ENCODE measurements at places on chromosomes 3 and 15.

GRCh38 chr3:125647318-125648014 is 52.2 kb upstream of the OSBPL11 start:
- peak; percentile 87 for DNase-seq

DNA sequence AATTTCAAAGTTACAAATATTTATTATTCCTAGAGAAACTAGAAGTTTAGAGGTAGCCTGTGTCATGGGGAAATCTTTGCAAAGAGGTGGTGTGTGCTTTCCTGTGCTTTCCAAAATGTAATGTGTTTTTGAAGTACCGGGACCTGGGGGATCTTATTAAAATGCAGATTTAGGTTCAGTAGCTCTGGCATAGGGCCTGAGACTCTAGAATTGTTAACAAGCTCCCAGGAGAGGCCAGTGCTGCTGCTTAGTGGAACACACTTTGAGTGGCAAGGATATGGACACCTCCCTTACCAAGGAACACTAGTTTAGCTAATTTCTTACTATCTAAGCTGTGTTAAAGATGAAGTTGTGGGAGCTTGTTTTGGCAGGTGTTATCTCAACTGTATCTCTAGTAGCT is 428.9 kb downstream of the VGLL3 start:
- no peak for DNase-seq

- DNase-seq: no peak
These were observed 27.6 kb downstream of the CHRNA7 start for GRCh38 chr15:32057876-32058425.

DNA sequence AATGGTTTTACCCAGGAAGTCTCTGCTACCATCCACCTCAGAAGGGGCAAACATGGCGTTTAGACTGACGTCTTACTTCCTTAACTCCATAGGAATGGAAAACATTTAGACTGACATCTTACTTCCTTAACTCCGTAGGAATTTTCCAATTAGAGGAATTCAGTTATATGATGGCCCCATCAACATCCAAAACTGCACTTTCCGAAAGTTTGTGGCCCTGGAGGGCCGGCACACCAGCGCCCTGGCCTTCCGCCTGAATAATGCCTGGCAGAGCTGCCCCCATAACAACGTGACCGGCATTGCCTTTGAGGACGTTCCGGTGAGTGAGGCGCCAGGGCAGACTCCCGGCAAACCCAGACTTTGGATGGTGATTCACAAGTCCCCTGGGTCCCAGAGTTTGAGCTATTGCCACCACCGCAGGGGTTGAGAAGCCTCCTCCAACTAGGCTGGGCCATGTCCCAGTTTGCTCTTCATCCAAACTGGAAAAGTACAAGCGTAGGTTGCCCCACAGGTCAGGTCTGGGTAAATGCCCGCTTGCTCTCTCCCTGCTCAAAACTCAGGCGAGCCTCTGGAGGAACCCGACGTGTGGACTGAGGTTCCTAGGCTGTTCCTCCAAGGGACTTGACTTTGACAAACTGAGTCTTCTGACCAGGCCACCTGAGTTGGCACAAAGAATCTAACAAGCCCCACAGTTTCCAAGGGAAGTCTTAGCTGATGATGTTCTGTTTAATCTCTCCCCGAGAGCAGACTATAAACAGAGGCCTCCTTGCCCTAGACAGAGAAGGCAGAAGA is 57.7 kb downstream of the MESD start:
- no peak for DNase-seq

GRCh38 chr15:39511916-39512260 is 69.0 kb upstream of the THBS1 start:
- DNase-seq: no peak

- DNase-seq: no peak
These were observed 410.6 kb upstream of the WNT5A start for GRCh38 chr3:55897573-55898224.

- DNase-seq: no peak
These were observed 511.9 kb downstream of the GBE1 start for GRCh38 chr3:81249540-81250029.

- DNase-seq: no peak
These were observed 36.2 kb upstream of the C3orf38 start for GRCh38 chr3:88113311-88114162.

DNA sequence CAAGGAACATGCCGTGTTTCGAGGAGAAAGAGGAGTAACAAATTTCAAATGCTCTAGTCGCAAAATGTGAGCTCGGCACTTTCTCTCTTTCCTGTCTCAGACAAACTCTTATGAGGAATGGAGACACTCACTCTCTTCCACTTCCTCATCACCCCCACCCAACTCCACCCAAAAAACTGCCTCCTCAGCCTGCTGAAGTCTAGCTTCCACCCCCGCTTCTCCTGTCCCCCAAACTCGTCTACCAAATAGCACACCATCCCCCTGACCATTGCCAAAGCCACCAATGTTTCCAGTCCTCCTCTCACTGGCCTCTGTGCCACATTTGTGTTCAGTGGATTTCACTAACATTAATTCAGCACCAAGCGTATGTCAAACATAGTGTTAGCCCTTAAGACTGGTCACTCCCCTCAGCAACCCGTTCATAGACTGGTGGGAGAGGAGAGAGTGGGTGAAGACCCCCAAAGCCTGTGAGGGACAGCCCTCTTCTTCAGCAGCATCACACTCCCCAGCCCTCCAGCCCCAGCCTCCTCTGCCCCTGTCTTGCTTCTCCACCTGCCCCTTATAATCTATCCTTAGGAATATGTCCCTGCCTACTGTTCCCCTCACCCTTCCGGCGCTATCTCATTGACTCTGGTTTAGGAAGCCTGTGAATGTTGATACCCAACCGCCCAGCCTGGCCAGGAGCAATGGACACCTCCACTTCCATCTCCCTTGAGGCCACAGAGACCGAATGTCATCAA is 77.3 kb downstream of the FAM174B start:
- no peak for DNase-seq

- DNase-seq: no peak
These were observed 39.0 kb downstream of the RGMA start for GRCh38 chr15:93049914-93050578.

DNA sequence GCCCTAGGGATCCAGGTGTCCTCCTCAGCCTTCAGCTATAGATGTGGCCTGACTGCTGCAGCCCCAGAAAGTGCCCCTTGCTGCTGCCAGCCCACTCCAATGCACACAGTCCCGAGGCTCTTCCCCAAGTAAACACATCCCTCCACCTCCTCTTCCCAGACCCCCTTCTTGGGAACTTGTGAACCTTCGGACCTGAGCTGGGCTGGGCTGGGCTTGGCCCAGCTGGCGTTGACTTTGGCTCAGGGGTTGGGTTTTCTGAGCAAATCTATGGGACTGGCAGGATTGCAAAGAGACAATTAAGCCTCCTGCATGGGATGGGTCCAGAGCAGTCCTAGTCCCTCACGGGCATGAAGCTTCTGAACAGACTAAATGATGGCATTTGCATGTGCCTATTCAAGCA is 14.7 kb downstream of the VIPR1 start:
- no peak for DNase-seq

GRCh38 chr15:38553071-38553470 is 11.5 kb downstream of the RASGRP1 start:
- DNase-seq: no peak

DNA sequence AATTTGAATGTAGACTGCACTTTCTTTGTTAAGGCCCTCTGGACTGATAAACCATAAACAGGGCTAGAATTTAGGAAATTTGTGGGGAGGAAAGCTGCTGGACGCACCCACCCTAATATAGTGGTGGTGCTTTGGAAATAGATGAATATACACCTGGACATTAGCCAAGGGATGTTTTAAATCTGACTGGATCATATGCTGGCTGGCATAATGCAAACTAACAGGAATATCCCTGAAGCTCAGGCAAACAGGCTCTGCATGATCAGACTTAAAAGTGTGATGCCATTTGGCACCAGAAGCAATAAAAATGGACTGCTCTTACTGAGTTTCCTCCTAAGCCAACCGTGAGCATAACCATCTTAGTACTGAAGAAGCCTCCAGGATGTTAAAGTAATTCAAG is 465.8 kb upstream of the ROBO1 start:
- no peak for DNase-seq

GRCh38 chr3:123397050-123397590 is 51.8 kb downstream of the ADCY5 start:
- no peak for DNase-seq

GRCh38 chr3:13391308-13391707 is 28.8 kb downstream of the NUP210 start:
- DNase-seq: no peak

GRCh38 chr15:87944691-87945090 is 311.8 kb downstream of the NTRK3 start:
- DNase-seq: no peak

- DNase-seq: no peak
These were observed 72.3 kb upstream of the GAP43 start for GRCh38 chr3:115551016-115551415.

DNA sequence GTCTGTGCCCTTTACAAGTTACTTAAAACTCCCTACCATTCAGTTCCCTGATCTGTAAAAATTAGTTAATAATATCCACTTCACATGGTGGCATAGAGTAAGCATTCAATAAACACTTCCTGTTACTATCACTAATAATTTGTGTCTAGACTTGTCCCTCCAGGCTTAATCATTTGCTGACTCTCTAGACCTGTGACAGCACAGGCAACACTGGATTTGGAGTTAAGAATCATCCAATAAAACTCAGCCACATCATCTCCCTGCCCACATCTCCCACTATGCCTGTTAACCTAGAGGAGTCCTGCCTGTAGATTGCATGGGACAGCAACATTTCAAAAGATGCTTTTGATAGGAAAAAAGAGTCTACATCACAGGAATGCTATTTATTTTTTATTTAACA is 564.6 kb downstream of the MFSD1 start:
- DNase-seq: no peak

DNA sequence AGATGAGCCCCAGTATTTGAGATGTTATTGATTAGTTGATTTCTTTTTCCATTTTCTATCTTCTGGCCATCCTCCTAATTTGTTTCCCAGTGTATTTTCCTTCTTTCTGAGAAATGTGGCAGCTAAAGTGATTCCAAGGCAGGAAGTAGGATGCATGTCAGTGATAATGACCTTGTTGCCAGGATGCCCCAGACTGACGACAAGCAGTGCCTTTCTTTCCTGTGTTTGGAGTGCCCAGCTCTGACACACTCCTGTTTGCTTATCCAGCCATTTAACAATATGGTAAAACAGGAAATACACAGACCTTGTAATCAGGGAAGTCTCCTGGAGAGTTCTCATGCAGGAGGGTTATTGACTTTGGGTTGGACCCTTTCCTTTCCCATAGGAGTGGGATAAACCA is 20.4 kb downstream of the TMOD2 start:
- DNase-seq: no peak

DNA sequence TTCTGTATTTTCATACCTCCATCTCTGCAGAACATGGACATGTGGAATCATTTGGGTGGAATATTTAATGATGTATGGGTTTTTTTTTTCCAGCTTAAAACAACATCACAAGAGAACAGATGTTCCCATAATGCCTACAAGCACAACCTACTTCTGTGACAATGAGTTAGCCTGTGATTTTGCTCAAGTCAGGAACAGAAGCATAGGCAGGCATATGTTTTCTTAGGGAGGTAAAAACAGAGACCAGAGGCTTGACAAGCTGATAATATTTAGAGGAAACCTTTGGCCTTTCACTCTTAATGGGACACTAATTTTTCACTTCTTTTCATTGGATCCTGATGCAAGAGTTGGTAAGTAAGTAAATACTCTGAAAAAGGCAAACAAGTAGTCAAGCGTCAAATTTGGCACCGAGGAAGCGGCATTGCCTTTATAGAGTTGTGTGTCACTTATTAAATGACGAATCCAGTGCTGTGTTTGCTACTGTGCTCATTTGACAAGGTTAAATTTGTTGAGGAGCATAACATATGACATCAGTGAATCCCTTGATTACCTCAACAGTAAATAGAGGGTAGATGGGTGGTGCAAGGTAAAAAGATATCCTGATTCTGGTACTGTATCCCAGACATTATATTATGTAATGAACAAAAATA is 66.7 kb upstream of the RBMS3 start:
- DNase-seq: no peak

DNA sequence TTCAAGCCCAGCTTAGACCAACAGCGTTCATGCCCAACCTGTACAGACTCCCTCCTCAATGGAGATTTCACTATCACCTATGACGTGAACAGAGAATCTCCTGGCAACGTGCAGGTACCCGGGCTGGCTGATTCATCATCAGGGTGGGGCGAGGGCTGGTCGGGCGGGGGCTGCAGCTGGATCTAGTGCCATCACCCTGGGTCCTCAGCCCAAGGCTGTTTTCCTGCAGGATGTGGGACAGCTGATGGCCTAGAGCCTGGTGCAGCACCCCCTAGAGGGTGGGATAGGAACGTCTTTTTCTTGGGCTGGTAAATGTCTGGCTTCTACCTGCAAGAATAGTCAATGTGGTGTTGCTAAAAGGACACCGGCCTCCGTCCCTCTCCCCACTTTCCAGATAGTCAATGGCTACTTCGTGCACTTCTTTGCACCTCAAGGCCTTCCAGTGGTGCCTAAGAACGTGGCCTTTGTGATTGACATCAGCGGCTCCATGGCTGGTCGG is 4.4 kb downstream of the ITIH3 start:
- no peak for DNase-seq

DNA sequence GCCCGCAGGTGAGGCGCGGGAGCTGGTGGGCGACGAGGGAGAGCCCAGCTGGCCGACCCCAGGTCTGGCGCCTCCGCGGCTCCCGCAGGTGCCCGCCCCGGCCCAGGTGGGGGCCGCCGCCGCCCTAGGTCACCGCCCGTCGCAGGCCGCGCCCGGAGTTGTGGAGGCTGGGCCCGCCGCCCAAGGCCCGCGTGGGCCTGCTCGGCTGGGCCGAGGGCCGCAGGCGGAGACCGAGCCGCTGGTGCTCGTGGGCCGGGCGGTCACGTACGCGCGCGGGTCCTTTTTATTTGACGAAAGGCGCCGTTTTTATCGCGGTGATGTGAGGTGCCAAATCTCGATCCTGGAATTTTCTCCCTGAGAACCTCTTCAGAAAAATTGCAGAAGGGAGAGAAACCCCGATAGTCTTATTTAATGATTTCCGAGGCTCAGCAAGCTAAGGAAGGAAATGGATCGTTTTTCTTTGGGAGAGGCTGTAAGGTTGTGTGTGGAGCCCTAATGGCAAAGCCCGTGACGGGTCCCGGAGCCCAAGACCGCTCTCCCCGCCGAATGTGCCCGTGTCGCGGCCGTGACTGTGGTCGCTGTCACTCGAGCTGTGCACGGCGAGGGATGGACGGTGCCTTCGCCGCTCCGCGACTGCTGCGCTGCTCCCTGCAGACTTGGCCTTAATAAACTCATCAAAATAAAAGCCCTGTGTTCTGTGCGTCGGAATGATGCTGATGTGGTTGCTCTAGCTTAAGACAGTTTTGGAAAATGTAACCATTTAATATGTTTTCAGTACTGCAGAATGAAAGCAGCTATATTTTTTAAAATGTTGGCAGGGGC is 612 bp downstream of the APPL1 start:
- DNase-seq: peak; percentile 79

DNA sequence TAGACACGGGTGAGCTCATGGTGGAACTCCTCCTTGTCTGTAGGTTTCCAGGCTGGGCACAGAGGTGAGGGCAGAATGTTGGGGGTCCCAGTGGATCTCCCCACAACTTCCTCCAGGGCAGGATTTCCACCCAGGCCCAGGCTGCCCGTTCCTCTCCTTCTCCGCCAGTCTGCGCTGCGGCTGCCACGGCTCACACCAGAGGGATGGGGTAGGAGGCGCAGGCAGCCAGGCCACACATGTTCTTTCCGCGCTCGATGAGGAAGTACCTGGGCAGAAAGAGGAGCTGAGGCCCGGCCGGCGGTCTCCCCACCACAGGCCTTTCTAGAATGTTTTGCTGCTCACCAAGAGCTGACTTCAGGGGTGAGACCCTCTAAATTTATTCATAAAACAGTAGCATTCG is 22.9 kb downstream of the CTSH start:
- no peak for DNase-seq

All from upper lobe of right lung (tissue), 1 donor.